ENCODE measurements at places on chromosomes 11 and 22.

- no peak for DNase-seq
Measured at GRCh38 chr11:120574876-120575275, 63.3 kb downstream of the GRIK4 start.

DNA sequence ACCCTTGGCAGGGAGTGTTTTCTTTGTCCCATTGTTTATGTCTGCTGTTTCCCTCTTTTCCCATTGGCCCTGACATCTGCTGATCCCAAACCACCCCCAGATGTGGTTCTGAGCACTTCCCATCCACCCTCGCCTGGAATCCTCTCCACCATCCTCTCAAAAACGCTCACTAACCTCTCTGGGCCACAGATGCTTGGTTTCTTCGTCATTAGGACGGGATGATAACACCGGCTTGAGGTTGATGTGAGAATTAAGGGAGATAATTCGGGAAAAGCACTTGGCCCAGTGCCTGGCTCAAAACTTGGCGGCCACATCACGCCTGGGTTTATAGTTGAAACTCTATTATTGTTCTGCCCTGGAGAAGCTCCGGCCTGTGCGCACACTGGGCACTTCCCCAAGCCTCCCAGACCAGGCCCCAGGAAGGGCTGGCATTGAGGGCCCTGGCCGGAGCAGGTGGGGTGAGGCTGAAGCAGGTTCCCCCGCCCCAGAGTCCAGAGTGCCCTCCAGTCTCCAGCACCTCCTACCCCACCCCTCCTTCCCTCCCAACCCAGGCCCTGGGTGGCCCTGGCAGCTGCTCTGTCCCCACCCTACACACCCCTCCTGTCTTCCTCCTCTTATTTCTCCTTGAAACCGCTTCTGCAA lies 63.7 kb downstream of the CYTH4 start:
- no peak for DNase-seq

DNA sequence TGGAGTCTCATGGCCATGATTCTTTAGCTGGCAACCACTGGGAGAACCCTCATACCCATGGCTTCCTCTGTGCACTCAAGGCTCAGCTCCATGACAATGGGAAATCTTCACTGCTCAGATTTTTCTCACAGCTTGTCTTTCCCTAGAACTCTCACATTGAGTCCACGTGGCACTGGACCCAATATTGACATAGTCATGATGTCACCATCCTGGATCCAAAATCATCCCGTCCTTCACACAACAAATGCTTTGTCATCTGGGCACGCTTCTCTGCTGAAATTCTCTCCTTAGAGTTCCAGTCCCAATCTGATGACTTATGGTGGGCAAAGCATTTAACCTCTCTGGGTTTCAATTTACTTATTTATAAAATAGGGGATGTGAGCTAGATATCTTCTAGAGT lies 37.7 kb upstream of the CD44 start:
- no peak for DNase-seq

- no peak for DNase-seq
Measured at GRCh38 chr11:12377106-12377823, at the start of gene PARVA. Gene PARVA, plus strand, starts transcription at chr11:12377571. Its CDS starts 77 bp downstream, at chr11:12377648.
